ENCODE measurements at places on chromosomes 2 and 18.

DNA sequence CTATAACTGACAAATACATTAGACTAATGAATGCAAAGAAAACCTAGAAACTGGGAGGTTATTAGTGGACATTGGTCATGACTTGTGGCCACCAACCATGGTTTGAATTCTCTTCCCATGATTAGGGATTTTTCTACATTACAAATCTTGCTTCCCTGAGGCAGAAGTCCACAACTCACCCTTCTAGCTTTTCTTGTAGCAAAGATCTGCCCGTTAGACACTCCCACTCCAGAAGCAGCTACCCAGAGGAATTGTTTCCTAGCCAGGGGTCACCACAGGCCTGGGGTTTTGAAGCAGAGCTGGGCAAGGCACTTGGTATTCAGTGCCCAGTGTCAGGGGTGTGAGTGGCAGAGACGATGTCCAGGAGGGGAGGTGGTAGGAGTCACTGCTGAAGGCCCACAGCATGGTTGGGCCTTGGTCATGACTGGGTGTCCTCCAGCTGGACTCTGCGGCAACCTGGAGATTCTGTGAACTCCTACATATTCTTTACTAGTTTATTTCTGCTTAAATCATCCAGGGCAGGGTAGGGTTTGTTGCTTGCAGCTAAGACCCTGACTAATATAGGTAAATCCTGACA is 54.9 kb downstream of the ACTR2 start:
- DNase-seq: no peak

GRCh38 chr2:150062416-150062815 is 425.1 kb downstream of the RND3 start:
- no peak for DNase-seq

- DNase-seq: no peak
Observed at GRCh38 chr2:101145406-101145805, 5.8 kb downstream of the TBC1D8 start.

DNA sequence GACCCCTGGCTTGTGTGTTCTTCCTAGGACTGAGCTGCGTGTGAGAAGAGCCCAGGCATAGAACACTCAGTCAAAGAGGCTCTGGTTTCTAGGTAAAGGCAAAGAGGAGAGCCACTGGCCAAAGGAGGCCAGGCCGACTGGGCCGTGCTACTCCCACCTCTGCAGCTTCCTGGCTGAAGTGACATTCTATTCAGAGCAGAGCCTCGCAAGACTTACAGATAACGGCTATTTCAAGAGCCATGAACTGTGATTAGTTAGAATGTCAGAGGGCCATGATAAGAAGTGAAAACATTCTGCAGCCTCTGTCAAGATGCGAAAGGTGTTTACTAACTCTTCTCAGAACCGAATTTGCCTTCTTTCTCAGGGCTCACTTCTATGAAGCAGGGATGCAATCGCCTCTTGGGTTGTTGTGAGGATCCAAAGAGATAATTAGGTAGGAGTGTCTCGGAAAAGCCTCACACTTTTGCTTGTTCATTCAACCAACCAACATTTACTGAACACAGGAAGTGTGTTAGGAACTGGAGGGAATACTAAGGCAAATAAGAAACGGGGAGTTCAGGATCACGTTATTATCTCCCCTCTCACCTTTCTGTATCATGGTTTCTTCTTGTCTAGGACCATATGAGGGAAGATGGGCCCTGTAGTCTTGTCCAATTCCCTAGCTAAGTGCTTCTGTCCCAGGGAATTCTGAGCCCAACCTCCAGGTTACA is 3.4 kb upstream of the DNAJC5G start:
- DNase-seq: no peak

GRCh38 chr18:61797696-61798590 is 94.9 kb downstream of the RNF152 start:
- DNase-seq: no peak

GRCh38 chr2:196592331-196592910 is 47.1 kb upstream of the CCDC150 start:
- no peak for DNase-seq

GRCh38 chr2:65687614-65688013 is 255.2 kb upstream of the SPRED2 start:
- DNase-seq: no peak

GRCh38 chr2:18001671-18002070 is 123.2 kb downstream of the KCNS3 start:
- DNase-seq: no peak

DNA sequence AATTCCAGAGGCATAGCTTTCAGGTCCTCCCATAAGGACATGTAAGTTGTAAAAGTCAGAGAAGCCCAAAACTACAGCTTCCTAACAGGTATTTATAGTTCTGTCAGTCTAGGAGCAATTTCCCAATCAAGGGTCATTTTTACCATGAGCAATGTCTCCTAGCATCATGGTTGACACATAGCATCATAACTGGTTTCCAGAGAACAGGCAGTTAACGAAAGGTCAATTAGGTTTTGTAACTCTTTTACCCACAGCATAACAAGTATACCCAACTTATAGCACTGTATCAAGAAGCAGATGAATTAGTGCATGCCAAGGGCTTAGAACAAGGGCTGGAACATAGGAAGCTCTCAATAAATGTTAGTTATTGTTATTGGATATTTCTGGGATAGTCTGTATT is 110.1 kb downstream of the MREG start:
- no peak for DNase-seq

DNA sequence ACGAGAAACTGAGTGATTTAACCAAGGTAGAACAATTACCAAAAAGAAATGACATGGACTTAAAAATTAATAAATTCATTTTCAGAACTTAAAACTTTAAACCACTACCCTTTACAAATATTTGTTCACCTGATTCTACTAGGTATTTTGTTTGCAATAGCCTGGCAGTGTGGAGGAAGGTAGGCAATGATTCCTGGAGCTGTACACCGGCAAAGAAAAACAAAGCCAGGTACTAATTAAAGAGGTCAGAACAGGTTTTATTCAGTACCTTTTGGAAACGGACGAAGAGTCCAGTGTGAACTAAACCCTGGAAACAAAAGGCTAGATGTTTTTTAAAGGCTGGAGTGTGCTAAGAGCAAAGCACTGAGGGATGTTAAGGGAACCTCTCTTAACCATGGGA is 561.3 kb upstream of the FSHR start:
- no peak for DNase-seq

- no peak for DNase-seq
Observed at GRCh38 chr2:72846171-72847095, 20.6 kb upstream of the EXOC6B start.

- no peak for DNase-seq
Observed at GRCh38 chr2:69771461-69771860, 29.5 kb downstream of the ANXA4 start.

- no peak for DNase-seq
Observed at GRCh38 chr2:169778446-169778845, 20.2 kb upstream of the SSB start.

- DNase-seq: no peak
Observed at GRCh38 chr18:41744421-41745030, 210.5 kb upstream of the PIK3C3 start.

DNA sequence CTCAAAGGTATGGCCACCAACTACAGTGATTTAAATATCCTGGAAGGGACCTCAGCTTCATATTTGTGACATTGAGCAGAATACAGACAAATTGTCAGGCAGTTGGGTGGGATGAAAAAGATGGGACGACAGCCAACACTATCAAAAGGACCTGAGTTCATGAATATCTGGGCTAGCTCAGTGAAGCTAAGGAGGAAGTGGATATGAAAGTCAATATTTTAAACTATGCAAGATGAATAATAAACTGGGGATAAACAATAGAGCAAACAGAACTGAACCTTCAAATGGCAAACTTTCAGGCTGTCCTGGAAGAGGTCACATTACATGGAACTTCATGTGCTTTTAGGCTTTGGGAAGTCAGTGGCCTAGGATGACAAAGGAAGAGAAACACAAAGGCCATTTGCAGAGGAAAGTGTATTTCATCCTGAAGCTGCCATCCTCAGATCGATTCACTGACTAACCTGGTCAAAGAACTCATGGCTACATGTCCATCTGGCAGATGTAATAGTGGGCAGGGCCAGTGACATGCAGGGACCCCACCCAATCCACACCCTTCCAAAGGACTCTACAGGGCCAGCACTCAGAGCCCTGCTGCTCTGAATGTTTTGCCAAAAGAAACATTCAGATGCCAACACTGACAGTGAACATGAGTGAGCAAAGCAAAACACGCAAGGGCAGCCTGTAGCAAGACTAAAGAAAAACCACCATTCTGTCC is 175.7 kb downstream of the ETAA1 start:
- no peak for DNase-seq

GRCh38 chr2:211162911-211163310 is 606.5 kb downstream of the CPS1 start:
- no peak for DNase-seq

GRCh38 chr2:31227110-31227509 is 6.8 kb upstream of the EHD3 start:
- DNase-seq: no peak

- no peak for DNase-seq
Observed at GRCh38 chr2:195238379-195238778, 418.6 kb upstream of the SLC39A10 start.

GRCh38 chr2:232955856-232956255 is 57.2 kb downstream of the NGEF start:
- no peak for DNase-seq

- no peak for DNase-seq
Observed at GRCh38 chr18:32688821-32689220, 84.0 kb downstream of the KLHL14 start.

- DNase-seq: no peak
Observed at GRCh38 chr2:107334306-107334705, 448.3 kb upstream of the ST6GAL2 start.

GRCh38 chr2:241804326-241805229 is 4.4 kb upstream of the NEU4 start:
- no peak for DNase-seq

- DNase-seq: no peak
Observed at GRCh38 chr2:84735389-84735788, 145.5 kb downstream of the TRABD2A start.

- DNase-seq: no peak
Observed at GRCh38 chr2:21084401-21084800, 39.4 kb upstream of the TDRD15 start.

- DNase-seq: no peak
Observed at GRCh38 chr2:120395221-120396012, 49.5 kb downstream of the INHBB start.

- no peak for DNase-seq
Observed at GRCh38 chr2:19989342-19989666, 601 bp downstream of the WDR35 start.

GRCh38 chr2:224286923-224287322 is 115.0 kb downstream of the FAM124B start:
- DNase-seq: no peak

- DNase-seq: no peak
Observed at GRCh38 chr18:13376841-13377351, 158.3 kb downstream of the LDLRAD4 start.

GRCh38 chr2:39696101-39696553 is 30.4 kb downstream of the TMEM178A start:
- DNase-seq: peak; percentile 69

DNA sequence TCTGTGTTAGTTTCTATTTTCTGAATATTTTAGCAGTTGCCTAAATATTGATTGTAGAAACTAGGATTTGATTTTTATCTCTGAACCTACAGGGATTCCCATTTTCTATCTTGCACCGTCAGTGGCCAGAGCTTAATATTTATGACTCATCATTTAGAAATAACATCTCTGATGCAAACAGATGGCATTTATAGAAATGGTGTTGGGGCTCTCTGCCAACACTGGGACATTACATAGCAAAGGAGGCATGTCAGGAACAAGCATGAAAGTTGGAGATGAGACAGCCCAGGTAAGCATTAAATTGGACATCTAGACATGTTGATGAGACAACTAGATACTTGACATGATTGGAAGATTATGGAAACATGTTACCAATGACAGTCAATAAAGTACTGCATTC is 165.3 kb upstream of the SYT4 start:
- no peak for DNase-seq

GRCh38 chr2:159084384-159085370 is 116.2 kb downstream of the TANC1 start:
- no peak for DNase-seq

GRCh38 chr2:135259123-135259522 is 207.0 kb downstream of the RAB3GAP1 start:
- DNase-seq: no peak

DNA sequence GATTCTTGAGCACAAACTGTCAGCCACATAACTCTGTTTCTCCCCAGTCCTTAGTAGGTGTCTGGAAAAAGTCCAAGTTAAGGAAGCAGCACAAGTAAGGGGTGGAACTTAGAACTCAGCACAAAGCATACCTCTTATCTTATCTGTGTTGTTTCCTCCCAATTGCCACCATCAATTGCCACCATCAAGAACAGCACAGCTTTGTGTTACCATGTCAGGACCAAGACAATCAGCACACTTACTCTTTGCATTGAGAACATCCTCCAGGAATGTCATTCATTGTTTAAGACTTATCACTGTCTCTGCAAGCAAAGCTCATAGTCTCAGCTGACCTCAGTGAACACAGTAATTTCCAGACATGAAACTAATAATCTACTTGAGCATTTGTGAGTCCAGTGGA is 212.7 kb upstream of the FSHR start:
- DNase-seq: no peak

- DNase-seq: no peak
Observed at GRCh38 chr2:168521053-168521741, 65.1 kb downstream of the CERS6 start.

DNA sequence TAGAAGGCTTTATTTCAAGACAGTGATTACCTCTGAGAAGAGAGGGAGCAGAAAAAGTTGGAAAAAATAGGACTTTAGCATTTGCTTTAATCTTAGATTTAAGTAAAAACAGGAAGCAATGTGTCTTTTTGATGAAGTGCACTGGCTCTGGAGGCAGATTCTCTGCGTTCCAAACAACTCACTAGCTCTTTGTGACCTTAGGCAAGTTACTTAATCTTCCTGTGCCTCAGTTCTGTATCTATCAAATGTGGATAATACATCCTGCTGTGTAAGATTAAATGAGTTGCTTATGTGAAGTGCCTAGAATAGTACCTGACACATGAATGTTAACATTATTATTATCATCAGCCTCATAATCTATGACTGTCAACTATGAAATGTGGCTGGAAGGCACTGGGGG is 42.3 kb downstream of the RPRD1A start:
- DNase-seq: peak; percentile 14

GRCh38 chr2:113876503-113877387 is 13.1 kb upstream of the ACTR3 start:
- no peak for DNase-seq

DNA sequence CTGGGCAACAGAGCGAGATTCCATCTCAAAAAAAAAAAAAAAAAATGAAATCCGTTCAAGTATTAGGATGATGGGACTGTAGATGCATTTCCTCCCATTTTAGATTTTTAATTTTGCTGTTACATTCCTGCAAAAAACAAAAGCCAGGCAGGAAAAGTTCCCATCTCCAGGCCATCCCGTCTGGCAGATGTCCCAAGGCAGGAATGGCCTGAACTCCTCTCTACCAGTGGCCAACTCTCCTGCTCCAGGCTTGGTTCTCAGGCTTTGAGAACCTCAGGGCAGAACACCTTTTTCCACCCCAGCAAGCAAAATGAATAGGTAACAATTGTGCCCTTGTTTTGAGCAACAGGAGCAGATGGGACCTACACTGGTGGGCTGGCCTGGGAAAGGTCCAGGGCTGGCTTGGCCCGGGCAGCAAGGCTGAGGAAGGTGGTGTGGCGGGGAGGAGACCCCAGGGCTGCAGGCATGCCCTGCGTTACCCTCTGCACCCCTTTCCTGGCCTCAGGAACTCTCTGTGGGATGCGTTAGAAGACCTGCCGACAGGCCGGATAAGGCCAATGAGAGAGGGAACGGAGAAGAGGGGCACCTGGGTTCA is 86.0 kb downstream of the FAM210A start:
- DNase-seq: no peak

- no peak for DNase-seq
Observed at GRCh38 chr2:134917360-134917865, 1.2 kb upstream of the CCNT2 start.

All from AG04449 (cell line).